AG04450 (cell line): ENCODE measurements at places on chromosomes 7 and 10.

GRCh38 chr7:128847721-128848211, 14.9 kb upstream of the ATP6V1F start:
- DNase-seq, result no peak

DNA sequence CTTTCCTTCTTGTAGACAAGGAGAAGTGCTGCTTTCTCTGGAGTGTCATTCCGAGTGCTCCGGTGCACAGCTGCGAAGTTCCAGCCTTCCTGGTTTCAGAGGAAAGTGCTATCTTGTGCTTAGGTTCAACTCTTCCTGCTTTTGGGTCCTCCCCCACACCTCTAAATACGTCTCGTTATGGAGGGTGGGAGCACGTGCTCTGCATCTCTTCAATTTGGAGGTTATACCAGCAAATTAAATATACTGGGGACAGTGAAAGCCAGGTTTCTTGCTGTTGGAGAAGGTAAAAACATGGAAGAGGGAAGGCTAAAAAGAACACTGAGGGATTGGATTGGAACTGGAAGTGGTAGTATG, 2.4 kb upstream of the ESYT2 start:
- no peak for DNase-seq

- no peak for DNase-seq
Observed at GRCh38 chr10:85100495-85100894, 772.1 kb downstream of the CCSER2 start.

GRCh38 chr7:15073301-15073700, 170.8 kb upstream of the DGKB start:
- DNase-seq, result no peak

- no peak for DNase-seq
Observed at GRCh38 chr10:18377898-18378297, 237.7 kb downstream of the CACNB2 start.

DNA sequence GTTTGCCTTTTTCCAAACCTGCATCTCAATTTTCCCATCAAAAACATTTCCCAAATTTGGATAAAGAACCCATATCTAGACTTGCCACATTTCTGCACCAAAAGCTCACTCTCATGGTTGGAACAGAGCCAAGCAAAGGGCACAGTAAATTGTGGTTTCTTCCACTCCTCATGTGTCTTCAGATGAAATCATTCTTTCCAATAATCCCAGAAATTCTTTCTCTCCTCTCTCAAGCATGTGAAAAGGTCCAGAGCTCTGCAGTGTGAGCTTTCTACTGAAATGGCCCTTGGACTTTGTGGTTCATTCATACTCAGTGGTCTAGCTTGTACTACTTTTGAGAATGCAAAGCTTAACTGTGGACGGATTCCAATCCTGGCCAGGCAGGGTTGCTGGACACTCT, 19.8 kb downstream of the PRSS2 start:
- no peak for DNase-seq

- no peak for DNase-seq
Observed at GRCh38 chr7:153475239-153475638, 577.0 kb upstream of the DPP6 start.

GRCh38 chr7:28328146-28328545, 84.2 kb upstream of the CREB5 start:
- DNase-seq, result no peak

DNA sequence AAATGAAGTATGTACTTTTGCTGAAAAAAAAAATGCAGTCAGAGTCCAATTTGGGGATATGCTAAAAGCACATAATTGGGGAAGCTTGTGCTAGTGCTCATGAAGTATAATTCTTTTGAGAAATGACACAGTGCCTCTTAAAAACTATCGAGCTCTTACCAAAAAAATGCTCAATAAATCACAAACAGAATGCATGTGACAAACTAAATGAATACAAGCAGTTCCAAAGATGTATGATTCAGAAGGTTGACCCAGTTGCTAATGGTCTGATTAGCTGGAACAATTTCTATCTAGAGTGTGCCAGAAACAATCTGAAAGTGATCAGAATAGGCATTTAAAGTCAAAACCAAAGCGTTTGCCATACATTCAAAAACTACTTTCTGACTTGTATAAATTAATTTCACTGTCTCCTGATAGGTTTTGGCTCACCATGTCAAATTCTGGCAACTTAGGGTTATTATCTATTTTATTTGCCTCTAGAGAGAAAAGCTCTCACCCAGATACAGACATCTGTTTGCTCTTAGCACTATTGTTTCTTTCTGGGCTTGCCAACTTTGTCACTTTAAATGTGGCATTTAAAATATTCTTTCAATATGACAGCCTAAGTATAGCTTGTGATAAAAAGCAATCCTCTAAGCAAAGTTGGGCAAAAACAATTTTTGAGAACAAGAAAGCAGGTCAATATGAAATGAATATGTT, 114.7 kb upstream of the AHR start:
- DNase-seq, result no peak

GRCh38 chr7:35384761-35385700, 131.1 kb upstream of the TBX20 start:
- DNase-seq, result no peak

DNA sequence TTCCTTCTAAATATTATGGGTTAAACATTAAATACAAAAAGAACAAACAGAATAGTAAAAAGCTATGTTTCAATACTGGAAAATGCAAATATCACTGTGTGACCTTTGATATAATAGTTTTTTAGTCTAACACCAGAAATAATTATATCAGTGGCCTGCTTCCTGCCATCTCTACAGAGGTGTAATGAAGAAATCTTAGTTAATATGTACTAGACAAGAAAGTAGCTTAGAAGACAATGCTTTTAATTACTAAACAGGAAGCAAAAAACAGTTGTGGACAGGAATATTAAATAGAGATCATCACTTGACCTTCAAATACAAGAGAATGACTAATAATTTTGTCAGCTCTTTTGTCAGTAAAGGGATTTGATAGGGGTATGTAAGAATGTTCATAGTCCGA, 47.4 kb upstream of the LRRN3 start:
- DNase-seq, result no peak

- DNase-seq, result no peak
Observed at GRCh38 chr7:39819514-39819913, 130.5 kb upstream of the CDK13 start.

- peak; percentile 32 for DNase-seq
Observed at GRCh38 chr7:130095812-130096211, 25.5 kb downstream of the KLHDC10 start.

DNA sequence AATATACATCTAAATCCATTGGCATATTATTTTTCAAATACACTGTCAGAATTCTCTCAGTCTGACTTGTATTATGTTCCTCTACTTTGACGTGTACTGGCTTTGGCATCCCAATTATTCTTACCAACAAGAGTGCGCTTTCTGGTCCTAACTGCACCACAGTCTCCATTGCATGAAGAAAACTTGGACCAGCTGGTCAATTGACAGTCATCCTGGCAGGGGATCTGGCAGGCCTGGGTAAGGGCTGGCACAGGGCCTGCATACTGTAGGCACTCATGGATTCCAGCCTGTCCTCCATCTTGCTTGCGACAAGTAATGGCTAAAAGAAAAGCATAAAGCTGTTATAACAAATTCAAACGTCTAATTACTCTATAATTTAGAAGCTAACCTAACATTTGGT, 384.9 kb downstream of the THSD7A start:
- DNase-seq, result no peak

DNA sequence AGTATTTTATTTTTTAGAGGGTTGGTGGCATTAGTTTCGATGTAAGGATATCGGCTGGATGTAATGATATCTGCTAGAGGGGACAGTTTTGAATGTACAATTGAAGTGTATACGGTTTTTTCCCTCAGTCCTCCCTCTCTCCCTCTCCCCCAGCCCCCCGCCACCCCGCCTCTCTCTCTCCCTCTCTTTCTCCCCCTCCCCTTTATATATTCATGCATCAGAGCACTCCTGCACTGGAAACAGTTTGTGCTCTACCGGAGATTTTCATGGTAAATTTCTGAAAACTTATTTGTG, 1.6 kb downstream of the GLCCI1 start:
- DNase-seq, result no peak

DNA sequence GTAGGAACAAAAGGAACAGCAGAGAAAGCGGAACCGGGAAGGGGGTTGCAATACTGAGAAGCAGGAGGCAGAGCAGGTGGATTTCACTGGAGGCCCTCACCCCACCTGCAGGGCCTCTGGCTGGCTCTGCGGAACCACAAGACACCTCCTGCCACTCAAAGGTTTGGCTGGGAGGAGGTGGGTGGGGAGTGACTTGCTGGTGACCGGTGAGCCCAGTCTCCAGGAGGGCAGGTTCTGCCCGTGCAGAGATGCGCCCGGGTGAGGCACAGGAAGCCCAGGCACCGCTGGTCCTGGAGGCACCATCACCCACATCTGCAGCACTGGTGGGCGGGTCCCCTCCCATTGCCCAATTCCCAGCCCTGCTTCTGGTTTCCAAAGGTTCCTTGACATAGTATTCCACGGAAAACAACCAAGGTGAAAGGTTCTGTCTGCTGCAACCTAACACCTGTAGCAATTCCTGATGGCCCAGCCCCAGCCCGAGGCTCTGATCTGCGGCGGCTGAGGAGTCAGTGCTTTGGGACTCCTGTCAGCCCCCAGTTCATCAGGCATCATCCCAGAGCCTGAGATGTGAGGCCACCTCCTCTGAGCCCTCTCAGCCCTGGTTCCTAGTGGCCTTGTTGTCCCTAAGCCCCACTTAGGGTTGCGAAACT, 64.4 kb downstream of the CALML3 start:
- DNase-seq, result no peak

DNA sequence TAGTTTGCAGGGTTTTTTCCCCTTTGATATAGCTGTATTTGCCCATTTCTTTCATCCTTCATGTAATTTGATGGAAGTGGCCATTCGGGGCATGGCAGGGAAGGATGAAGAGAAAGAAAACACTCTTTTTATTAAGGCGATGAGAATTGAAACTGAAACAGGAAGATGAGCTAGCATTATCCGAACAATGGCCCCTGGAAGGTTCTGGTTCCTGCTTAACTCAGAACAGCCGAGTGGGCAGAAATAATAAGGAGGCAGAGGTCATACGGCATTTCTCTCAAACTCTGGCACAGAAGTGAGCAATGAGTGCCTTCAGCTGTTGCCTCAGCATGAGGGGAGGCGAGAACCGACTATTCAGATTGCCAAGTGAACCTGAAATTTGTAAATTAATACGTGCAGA, 113.2 kb upstream of the MYO3A start:
- no peak for DNase-seq

- DNase-seq, result no peak
Observed at GRCh38 chr7:90580051-90580450, 16.1 kb upstream of the CDK14 start.

DNA sequence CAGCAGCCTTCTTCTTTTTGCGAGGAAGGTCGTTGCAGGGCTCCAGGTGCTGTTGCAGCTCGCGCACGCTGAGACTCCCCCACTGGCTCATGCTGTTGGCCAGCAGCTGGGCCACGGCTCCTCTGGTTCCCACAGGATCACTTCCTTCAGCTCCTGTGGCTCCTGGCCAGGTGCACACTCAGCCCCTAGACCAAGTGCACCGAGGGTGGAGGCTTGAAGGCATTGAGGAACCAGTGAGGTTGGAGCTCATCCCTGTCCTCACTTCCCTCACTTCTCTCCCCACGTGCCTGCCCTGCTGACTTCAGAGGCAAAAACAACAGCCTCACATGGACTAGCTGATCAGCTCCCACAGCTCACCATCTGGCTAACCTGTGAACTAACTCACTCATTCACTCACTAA, 46.2 kb upstream of the ADRB1 start:
- no peak for DNase-seq

- DNase-seq, result no peak
Observed at GRCh38 chr7:41977151-41977651, 259.8 kb downstream of the GLI3 start.

GRCh38 chr7:105619590-105619989, 38.3 kb upstream of the EFCAB10 start:
- DNase-seq, result no peak

DNA sequence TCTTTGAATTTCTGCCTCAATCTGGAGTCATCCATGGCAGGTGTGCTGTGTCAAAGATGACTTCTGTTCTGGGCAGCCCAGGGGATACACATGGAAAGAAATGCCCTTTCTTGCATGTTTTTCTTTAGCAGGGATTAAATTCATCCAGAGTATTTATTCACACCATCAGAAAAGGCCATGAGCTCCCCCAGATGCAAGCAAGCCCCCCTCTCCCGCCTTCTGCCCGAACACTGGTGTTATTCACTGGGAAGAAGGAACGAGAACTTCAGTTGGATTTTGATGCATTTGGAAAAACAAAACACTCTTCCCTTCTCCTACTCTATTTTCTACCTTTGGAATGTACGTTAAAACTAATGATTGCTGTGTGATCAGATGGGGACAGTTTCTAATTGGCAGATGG, 1.4 kb downstream of the PLPP4 start:
- no peak for DNase-seq

DNA sequence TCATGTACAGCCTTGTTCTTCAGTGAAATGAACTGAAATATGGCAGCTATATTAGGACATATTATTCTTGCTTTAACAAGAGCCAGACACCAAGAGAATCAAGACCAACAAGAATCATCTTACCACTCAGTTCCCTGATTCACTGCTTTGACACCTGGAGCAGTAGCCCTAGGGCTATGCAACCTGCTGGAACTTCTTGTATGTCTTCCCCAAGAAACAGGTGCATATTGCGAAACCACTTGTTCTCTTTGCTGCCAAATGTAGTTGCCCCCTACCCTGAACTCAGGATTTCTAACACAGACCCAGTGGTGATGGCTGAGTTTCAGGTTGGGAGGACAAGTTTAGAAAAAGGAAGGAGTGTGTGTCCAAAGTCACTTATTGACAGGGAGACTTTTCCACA, 46.1 kb downstream of the WIPF3 start:
- DNase-seq, result no peak

DNA sequence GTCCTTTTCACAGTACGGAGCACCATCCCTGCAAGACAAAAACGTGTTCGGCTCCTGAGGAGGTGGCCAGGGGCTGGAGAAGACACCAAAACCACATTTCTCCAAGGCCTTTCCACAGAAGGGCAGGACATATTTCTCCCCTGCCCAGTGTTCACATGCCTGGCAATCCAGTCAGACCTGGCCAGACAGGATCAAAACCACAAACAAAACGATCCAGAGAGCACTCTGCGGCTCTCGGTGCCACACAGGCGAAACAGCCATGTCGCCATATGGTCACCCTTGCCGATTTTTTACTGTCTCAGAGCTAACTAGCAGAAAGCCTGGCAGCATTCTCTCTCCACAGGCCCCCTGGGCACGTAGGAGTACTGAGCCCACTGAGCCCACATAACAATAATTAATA, 113.0 kb downstream of the ABLIM1 start:
- no peak for DNase-seq

DNA sequence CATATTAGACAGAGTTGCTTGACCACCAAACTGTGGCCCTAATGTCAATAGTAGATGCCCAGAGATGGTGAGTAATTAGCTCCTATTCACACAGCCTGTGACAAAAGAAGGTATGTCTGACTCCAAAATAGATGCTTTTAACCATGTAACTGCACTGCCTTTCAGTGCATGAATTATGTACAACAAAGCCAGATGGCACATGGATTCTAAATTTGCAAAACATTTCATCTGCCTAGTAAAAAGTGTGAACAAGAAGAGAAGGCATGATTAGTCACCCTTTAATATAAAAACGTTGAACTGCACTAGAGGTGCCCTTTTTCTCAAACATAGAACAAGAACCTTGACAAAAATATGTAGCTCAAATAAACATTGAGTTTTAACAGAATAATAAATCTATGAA, 35.5 kb upstream of the PTPRZ1 start:
- DNase-seq, result no peak
